ENCODE measurements at places on chromosomes 11 and 22. TPM values are rescaled to one million over a fixed set of nuclear protein-coding genes. Genes with fewer than 3 reads are reported as not detected.

The GGT5 gene
- 4.4 TPM for polyA plus RNA-seq

The GNG3 gene
- not detected for polyA plus RNA-seq

The SYT7 gene
- polyA plus RNA-seq = 0.60 TPM

The TRIM49 gene
- not detected for polyA plus RNA-seq

The TOMT gene
- polyA plus RNA-seq = not detected

The UEVLD gene
- 20.3 TPM for polyA plus RNA-seq

The MOV10L1 gene
- polyA plus RNA-seq = 4.6 TPM

The FGF3 gene
- polyA plus RNA-seq = not detected

The OR4C46 gene
- polyA plus RNA-seq = not detected

The APOBEC3A gene
- polyA plus RNA-seq = not detected

The NPAS4 gene
- 0.14 TPM for polyA plus RNA-seq

The TXNRD2 gene
- 15.8 TPM for polyA plus RNA-seq

The ANO3 gene
- polyA plus RNA-seq = 0.02 TPM

The MS4A6E gene
- polyA plus RNA-seq = not detected

The ARFGAP2 gene
- 38.6 TPM for polyA plus RNA-seq

The TIGD3 gene
- polyA plus RNA-seq = 0.11 TPM

The TBX10 gene
- not detected for polyA plus RNA-seq

The MRPL11 gene
- polyA plus RNA-seq = 43.1 TPM

The NLRP14 gene
- polyA plus RNA-seq = 0.06 TPM

The MMP13 gene
- polyA plus RNA-seq = not detected

The NFAM1 gene
- not detected for polyA plus RNA-seq

The ZNF195 gene
- 14.5 TPM for polyA plus RNA-seq

The OR52N4 gene
- not detected for polyA plus RNA-seq

The MED15 gene
- 17.3 TPM for polyA plus RNA-seq

The MS4A6A gene
- not detected for polyA plus RNA-seq

The OLFML1 gene
- polyA plus RNA-seq = 0.10 TPM

The OVCH2 gene
- polyA plus RNA-seq = 0.47 TPM

The KDELR3 gene
- 278 TPM for polyA plus RNA-seq

The RRAS2 gene
- polyA plus RNA-seq = 74.5 TPM

The CWC15 gene
- 51.0 TPM for polyA plus RNA-seq

The VSIG2 gene
- not detected for polyA plus RNA-seq

The LBHD1 gene
- polyA plus RNA-seq = 2.4 TPM

The POTEH gene
- not detected for polyA plus RNA-seq

The NLRP6 gene
- not detected for polyA plus RNA-seq

The RIC3 gene
- not detected for polyA plus RNA-seq

The OR6T1 gene
- not detected for polyA plus RNA-seq

The POU2AF3 gene
- polyA plus RNA-seq = not detected

The PLA2G6 gene
- polyA plus RNA-seq = 7.8 TPM

The PPP2R1B gene
- polyA plus RNA-seq = 44.9 TPM

The CD6 gene
- polyA plus RNA-seq = not detected

The SCT gene
- not detected for polyA plus RNA-seq

The PNPLA3 gene
- polyA plus RNA-seq = 3.9 TPM

The MOGAT2 gene
- not detected for polyA plus RNA-seq

The OPCML gene
- 1.1 TPM for polyA plus RNA-seq

The RCOR2 gene
- polyA plus RNA-seq = 4.4 TPM

The PACSIN3 gene
- 15.3 TPM for polyA plus RNA-seq
